M059J (cell line): ENCODE measurements at places on chromosomes 3 and 15. TPM values are rescaled to one million over a fixed set of nuclear protein-coding genes. Genes with fewer than 3 reads are reported as not detected.

SLC28A1 gene
- total RNA-seq: not detected in 2 replicates

MINAR1 gene
- total RNA-seq: 0.84 and 2.5 TPM in 2 replicates

TMC3 gene
- total RNA-seq: not detected in 2 replicates

PTX3 gene
- 17.6 and 24.0 TPM in 2 replicates for total RNA-seq

TRANK1 gene
- total RNA-seq: 41.8 and 49.2 TPM in 2 replicates

ZMAT3 gene
- 2.1 and 4.2 TPM in 2 replicates for total RNA-seq

CHRFAM7A gene
- total RNA-seq: 1.1 and 2.4 TPM in 2 replicates
